Retina (tissue), 1 donor: ENCODE measurements at places on chromosomes 4 and X.

- no peak for DNase-seq
Measured at GRCh38 chrX:24392709-24393108, 32.3 kb downstream of the SUPT20HL1 start.

DNA sequence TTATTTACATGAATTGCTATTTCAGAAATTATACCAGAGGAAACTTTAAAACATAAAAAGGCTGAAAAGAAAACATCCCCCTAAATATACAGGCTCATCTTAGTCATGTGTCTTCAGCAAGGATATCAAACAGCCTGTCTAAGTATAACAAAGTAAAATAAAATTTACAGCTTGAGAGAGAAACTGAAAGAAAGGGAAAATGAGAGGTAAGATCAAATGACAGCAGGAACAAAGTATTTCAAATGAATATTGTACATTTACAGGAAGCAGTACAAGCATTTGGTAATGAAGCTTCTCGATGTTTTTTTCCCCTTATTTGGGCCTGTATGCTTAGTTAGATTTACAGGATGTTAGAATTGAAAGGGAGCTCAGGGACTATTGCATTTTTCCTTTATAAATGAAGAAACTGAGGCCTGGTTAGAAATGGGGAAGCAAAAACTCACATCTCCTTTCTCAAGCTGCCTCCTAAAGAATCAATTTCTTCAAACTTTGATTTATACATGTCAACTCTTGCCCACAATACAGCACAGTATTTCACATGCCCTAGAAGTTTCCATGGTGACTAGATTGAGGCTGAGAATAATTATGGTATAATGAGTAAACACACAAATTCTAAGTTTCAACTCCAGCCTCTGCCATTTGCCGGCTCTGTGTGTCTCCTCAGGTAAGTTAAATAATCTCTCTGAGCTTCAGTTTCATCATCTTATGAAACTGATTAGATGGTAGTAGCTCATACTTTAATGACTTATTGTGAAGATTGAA lies 29.3 kb downstream of the DAPP1 start:
- no peak for DNase-seq

DNA sequence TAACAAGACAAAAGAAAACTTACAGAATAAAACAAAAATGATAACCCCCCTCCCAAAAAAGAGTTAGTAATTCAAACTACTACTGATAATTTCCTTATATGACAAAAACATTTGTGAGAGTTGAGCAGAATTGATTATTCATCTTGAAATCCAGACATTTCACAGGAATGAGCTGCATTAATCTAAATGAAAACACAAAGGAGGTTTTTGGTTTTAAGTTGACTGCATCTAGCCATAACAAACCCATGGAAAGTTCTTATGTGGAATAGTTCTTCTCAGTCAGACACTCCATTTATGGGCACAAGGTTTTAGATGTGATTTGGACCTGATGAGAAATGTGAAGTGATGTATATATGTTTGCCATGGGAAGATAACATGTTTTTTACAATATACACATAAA lies 95.4 kb downstream of the VCX2 start:
- no peak for DNase-seq

- no peak for DNase-seq
Measured at GRCh38 chr4:55546506-55546755, 278 bp downstream of the CLOCK start.

GRCh38 chr4:40114206-40114605 lies 57.6 kb downstream of the N4BP2 start:
- no peak for DNase-seq

DNA sequence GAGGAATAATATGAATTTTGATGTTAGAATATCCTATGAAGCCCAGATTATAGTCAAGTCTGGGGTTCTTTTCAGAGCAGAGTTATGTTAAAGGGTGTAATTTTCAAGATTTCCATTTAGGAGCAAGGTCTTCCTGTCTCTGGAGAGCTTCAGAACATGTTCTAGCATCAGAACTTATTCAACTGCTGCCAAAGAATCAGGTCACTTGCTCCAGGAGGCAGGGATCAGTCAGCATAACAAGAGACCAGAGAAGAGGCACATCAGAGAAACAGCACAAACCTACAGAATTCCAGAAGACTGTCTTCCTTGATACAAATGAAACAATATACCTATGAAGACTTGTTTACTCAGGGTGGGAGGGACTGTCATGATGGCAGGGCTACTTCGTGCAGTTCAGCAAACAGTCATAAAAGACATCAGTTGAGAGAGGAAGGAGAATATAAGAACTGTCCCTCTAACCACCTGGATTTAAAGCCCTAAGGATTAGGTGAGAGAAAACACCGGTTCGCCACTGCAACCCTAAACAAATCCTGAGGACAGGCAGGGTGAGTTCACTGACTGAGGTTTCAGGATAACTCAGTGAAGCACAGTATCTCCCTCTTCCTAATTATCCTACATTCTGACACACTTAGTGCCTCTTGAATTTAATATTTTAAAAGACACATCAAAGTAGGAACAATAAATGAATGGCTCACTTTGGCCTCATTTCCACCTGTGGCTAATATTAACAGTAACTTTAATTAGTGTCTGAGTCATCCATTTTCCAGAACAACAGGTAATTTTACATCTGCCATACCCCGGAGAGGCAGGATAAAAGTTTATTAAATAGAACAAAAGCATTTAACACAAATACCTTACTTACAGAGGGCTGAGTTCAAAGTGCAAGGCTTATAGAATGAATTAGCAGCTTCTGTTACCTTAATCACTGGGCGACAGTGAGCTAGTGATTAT lies 93.0 kb downstream of the HDAC8 start:
- no peak for DNase-seq

DNA sequence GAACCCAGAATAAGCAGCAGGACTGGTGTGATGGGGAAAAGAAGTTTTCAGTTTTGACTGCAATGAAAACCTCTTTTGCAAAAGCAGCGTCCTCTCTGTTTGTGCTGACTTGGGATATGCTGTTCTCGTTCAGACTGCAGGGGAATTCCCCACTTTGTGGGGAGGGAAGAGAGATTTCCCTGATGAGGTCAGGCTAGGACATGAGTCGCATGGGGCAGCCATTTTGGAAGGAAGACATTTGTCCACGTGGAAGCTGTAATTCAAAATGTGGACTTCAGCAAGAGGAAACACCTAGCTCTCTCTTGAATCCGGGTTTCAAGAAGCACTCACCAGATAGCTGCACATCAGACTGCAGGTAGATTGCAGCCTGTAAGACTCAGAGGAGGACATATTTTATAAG lies 39.3 kb downstream of the ING2 start:
- DNase-seq: no peak
